ENCODE measurements at places on chromosomes 1 and 21.

DNA sequence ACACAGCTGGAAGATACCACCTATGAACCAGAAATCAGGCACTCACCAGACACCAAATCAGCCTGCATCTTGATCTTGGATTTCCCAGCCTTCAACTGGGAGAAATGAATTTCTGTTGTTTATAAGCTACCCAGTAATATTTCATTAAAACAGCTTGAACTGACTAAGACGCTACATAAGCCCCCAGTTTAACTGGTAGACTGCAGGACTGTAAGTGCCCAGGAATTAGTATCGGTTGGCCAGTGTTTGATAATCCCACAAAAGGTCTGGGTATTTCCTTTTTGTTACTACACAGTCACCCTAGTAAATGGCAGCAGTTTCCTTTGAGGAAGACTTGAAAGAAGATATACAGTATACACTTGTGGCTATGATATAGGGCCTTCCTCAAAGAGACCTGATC lies 7.3 kb upstream of the SLC35D1 start:
- DNase-seq, result no peak

GRCh38 chr1:26290122-26290881 lies 10.4 kb downstream of the SH3BGRL3 start:
- no peak for DNase-seq

DNA sequence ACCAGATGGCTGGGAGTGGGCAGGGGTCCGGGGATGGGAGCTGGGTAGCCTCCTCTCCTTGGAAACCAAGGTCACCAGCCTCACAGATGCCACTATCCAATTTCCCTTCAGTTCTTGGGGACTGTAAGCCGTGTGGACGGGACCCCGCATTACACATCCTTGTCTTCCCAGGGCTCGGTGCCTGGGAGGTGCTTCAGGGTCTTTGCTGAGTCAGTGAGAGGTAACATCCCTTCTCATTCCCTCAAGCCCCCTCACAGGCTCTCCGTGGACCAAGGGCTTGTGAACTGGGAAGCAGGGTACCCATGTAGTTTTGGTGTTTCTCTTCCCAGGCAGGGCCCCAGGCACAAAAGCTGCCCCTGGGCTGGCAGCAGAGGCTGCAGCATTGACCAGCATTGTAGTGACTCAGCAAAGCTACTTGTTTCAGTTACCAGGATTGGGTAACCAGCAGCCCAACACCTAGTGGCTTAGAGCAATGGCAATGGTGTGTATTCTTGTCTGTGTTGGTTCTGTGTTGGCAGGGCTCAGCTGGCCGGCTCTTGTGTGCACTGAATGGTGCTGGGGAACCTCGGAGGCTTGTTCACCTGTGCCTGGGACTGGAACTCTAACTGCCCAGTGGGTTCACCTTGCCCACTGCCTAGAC lies 24.6 kb upstream of the PCBP3 start:
- no peak for DNase-seq

GRCh38 chr1:201859424-201859823 lies 29.3 kb upstream of the SHISA4 start:
- DNase-seq, result no peak

DNA sequence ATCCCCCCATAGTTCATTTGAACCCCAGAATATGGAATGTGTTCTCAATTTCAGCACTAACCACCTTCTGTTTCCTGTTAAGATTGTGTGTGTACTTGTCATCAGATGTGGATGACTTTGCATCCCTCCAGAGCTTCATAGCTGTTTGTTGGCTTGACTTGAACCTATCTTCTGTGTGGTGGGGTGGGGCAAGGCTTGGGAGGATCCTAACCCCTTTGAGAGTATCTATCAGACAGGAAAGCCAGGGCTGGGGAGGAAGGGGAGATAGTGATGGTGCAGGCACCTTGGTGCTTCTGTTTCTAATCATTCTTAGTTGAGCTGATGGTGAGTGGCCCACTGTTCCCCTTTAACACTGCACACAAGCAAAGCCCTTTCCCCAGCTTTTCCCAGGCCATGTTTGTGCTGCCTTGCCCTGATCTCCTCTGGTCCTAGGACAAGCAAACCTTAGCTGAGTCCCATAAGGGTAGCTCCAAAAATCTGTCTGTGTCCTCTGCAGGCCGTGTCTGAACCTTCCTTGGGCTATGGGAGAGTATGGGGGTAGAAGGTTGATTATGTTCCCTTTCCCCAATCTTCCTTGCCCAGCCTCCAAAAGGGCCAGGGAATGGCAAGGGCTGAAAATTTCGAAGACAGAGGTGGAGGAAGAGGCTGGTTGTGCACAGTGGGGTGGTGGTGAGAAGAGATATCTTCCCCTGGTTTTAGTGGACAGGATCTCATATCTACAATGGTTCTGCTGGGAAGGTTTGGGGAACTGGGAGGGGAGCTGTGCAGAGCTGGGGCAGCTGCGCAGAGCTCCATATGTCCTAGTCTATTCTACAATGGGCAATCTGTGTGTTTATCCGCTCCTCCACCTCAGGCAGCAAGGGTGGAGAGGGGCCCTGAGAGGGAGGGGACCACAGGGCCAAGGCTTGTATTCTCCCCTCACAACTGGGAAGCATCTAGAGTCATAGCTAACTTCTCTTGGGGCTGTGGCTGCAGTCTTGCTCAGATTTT lies 1.4 kb downstream of the NHLH1 start:
- DNase-seq, result no peak

GRCh38 chr21:45917241-45917640 lies 64.3 kb upstream of the COL6A1 start:
- no peak for DNase-seq

DNA sequence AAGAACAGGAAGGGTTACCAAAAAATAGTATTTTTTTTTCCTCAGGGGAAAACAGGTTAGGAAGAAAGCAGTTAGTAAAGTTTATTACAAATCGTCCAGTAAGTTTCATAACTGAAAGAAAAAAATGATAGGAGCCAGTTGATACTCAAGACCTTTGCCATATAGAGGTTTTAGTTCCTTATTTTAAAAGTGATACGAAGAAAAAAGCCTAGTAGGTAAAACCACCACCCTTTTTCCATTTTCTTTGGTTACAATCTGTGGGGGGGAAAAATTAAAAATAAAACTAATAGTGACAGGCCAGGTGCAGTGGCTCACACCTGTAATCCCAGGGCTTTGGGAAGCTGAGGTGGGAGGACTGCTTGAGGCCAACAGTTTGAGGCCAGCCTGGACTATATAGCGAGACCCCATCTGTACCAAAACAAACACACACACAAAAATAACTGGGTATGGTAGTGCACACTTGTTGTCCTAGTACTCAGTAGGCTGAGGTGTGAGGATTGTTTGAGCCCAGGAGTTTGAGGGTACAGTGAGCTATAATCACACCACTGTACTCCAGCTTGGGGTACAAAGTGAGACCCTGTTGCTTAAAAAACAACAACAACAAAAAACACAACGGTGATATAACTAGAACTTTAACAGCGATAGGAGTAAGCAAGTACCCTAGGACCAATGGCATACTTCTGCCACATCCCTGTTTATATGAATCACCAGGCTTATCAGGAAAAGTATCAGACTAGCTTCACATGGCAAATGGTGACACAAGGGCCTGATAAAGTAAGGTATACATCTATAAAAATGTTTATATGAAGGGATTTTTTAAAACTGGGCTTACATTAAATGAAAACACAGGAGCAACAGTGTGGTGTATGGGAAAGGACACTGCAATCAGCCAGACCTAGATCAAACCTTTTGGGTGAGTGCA lies 5.4 kb downstream of the TMEM59 start:
- DNase-seq, result no peak

DNA sequence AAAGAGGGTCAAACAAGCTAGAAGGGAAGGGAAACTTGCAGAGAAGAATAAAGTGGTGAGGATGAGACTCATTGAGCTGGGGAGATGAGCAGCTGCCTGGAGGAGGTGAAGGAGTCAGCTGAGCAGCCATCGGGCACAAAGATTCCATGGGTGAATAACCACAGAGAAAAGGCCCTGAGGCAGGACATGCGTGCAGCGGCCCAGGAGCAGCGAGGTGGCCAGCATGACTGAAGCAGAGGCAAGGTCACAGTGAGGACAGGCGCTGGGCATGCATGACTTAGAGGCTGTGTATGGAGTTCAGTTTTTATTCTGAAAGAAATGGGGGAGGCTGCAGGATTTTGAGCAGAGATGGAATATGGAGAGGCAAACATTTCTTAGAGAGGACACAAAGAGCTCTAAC lies 24.9 kb downstream of the OLFML2B start:
- no peak for DNase-seq

DNA sequence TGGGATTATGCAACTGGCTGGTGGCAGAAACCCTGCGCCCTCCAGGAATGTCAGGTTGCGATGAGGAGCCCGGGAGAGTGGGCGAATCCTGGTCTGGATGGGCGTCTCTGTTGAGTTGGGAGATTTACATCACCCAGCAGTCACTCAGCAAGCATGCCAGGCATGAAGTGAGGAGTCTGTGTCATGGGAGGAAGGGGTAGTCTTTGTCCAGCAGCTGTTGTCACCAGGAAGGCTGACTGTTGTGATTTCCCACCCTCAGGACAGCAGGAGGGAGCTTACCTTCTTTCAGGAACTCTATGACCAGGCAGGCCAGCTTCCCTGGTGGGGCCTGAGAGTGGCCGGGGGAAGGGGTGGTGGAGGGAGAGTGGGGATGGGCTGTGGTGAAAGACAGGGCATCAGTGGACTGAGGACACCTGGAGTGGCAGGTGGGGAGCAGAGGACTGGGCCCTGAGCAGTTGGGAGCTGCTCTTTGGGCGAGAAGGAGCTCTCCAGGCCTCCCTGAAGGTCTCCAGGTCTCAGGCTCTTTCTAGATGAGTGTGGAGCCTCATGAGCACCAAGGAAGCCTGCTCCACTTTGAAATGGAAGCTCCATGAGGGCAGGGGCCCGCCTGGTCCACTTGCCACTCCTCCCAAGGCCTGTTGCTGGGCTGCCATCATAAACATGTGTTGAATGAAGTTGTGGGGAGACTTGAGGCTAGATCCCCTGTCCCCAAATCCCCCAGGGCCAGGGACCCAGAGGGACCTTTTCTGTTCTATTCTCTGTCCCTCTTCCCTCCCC lies 21.3 kb upstream of the PKP1 start:
- no peak for DNase-seq

- no peak for DNase-seq
Observed at GRCh38 chr1:208778417-208778816, 534.2 kb upstream of the PLXNA2 start.

DNA sequence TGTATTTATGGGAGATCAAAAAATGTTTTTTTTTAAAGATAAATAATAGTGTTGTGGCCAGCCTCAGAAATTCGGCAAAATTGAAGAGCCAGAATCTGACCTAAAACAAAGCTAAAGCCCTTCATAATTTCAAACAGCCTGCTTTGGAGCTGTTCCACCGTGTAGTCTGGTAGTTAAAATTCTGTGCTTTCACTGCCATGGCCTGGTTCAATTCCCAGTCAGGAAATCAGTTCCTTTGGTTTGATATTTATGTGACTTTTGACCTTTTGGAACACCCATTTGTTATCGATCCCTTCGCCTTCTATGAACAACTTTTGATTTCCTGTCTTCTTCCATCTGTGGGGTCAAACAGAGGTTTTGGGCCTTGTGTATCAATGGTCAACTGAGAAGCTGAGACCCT lies 179.8 kb downstream of the HFM1 start:
- no peak for DNase-seq

- no peak for DNase-seq
Observed at GRCh38 chr1:89659322-89660081, 26.6 kb downstream of the LRRC8C start.

DNA sequence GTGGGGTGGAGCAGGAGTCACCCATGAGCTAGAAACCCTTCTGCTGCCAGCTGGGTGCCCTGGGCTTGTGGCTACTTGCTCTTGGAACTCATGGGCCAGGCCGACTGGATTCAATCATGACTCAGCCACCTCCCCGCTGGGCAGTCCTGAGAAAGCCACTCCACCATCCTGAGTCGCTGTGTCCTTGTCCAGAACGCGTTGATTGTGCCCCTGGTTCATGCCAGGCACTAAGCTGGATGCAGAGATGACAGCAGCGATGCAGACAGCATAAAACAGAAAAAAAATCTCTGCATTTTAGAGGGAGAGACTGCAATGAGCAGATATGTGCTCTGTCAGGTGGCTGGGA lies 10.6 kb downstream of the PADI1 start:
- no peak for DNase-seq

DNA sequence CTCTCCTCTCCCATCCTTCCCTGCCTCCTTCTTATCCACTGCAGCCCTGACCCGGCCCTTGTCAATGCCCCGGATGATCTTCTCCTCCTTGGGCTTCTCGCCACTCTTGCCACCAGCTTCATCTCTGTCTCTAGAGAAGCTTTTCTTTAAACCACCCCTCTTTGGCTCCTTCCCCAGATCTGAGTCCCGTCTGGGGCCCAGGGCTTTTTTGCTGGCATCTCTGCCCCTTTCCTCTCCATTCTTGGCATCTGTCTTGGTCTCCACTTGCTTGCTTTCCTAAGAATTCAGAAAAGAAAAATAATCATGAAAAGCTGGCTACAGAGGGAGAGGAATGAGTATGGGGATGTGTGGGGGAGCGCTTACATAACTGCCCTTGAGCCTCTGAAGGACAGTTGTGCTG lies 11.8 kb downstream of the SHISA4 start:
- DNase-seq, result no peak

- DNase-seq, result no peak
Observed at GRCh38 chr1:210690236-210690635, 361.5 kb downstream of the HHAT start.

GRCh38 chr1:89195476-89195875 lies 3.3 kb downstream of the GBP4 start:
- no peak for DNase-seq

DNA sequence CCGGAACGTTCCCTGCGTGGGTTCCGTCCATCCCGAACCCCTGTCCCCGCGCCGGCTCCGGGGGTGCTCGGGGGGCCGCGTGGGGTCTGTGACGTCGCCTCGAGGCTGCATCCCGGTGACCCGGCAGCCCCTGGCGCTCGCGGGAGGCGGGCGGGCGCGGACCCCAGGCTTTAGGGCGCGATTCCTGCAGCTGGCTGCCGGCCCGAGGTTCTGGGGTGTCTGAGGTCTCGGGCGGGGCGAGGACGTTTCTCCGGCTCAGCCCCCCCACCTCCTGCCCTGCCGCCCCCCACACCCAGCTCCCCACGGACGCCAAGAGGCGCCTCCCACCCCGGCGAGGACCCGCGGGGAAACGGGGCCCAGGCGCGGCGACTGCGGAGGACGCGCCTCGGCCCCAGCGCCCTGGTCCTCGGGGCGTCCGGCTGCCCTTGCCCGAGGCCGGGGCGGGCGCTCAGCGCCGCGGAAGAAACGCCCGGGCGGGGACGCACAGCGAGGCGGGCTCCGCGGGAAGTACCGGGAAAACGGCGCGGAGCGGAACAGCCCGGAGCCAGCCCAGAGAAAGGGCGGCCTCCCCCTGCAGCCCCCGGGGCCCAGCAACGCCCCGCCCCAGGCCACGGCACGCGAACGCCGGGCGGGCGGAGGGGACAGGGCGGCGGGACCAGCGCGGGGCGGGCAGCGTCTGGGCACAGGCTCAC lies 1.3 kb upstream of the PCBP3 start:
- no peak for DNase-seq

- no peak for DNase-seq
Observed at GRCh38 chr1:31572323-31573104, 3.8 kb upstream of the TINAGL1 start.

- no peak for DNase-seq
Observed at GRCh38 chr1:17314491-17314971, 6.5 kb downstream of the PADI4 start.
